ENCODE measurements at places on chromosomes 7 and 10.

DNA sequence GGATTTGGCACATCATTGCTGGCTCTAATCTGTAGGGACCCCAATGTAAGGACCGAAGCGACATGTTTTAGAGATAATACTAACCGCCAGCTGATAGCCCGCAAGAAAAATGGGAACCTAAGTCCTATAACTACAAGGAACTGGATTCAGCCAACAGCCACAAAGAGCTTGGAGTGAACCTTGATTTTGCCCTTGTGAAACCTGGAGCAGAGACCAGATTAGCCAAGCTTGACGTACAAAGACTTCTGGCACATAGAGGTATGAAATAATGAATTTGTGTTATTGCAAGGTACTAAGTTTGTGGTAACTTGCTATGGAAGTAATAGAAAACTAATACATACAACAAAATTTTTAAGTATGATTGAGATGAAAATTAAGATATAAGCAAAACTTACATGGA, 246.9 kb downstream of the AGMO start:
- DNase-seq = no peak

DNA sequence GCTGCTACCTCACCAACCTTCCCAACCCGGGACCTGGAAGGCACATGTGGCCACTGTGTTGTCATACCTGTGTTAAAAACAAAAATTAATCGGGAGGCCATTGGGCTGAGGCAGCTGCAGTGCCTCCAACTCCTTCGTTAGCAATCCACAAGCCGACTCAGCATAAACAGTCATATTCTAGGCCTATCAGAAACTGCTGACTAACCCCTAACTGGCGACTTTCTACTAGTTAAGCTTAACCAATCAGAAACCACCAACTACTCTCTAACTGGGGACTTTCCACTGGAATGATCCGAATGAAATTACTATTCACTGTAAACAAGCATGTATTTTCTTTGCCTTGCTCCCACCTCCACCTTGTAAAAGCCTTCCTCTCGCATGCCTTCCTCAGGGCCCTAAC, 14.1 kb upstream of the TMEM72 start:
- no peak for DNase-seq

GRCh38 chr7:129513546-129513945, 11.2 kb downstream of the SMKR1 start:
- DNase-seq = no peak

DNA sequence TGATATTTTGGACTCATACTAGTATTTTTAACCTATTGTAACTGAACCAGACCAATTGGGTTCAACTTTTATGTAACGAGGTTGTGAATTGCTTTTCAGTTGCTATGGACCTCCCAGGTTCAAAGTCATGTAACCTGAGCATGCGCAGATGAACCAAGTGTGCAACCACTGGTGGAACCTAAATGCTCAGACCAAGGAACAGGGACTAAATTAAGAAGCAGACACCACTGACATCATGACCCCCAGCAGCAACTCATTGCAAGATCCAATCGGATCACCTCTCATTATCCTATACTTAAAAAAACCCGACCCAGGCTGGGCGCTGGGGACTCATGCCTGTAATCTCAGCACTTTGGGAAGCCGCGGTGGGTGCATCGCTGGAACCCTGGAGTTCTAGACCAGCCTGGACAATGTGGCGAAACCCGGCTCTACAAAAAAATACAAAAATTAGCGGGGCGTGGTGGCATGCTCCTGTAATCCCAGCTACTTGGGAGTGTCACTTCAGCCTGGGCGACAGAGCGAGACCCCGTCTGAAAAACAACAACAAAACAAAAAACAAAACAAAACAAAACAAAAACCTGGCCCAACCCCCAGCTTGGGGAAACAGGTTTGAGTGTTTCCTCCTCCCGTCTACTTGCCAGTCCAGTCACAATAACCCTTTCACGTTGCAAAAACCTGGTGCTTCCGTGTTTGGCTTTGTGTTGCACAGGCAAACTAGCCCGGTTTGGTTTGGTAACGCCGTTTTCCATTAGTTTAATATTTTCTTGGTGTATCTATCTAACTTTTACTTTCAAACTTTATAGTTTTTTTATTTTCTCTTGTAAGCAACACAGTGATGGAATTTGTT, 11.3 kb upstream of the ZNF518A start:
- DNase-seq = no peak

DNA sequence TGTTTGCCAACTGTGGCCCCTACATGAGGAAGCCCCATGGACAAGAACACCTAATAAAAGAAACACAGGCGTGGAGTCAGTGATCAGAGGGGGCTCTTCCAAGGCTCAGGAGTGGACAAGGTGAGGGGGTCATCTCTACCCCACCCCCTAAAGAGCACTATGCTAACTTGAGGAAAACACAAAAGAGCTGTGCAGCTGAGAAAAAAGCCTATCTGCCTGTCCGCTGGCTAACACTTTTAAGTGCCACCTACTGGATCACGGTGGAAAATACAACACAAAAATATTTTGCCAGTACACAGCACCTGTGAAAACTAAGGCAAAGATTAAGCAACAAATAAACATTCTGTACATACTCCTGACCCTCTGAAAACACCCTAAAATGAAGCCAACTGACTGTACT, 53.1 kb upstream of the COBL start:
- peak; percentile 14 for DNase-seq

DNA sequence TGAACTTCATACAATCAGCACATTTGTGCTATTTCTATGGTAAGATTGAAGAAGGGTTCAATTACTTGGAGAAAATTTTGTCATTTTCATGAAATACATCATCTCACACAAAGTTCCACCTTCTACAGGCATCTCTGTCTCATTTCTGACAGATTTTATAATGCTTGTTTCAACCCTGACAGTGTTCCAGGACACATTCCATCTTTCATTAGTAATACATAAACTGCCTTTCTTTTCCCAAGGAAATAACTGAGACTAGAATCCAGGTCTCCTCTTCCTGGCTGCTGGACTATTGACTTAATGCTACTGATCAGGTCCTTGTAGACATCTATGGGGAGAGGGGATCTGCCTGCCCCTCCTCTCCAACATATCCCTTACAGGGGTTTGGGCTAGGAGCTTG, 70.1 kb upstream of the PLPP4 start:
- DNase-seq = no peak

DNA sequence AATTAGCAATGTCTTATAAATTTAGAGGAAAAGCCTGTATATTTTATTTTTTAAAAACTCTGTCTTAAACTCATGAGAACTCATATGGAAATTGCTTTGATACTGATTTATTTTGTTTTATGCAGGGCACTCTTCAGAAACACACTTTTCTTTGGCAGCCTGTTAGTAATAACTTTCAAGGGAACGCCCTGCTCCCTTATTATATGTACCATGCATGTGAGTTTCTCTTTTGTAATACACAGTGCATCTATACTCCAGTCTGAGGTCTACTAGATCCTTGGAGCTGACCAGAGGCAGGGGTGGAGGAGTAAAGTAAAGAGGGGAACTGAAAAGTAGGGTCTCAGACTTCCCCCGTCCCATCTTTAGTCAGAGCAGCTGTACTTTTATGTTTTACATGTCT, 40.2 kb downstream of the GPR85 start:
- DNase-seq = no peak

GRCh38 chr10:120806081-120806480, 45.1 kb upstream of the WDR11 start:
- DNase-seq = no peak

DNA sequence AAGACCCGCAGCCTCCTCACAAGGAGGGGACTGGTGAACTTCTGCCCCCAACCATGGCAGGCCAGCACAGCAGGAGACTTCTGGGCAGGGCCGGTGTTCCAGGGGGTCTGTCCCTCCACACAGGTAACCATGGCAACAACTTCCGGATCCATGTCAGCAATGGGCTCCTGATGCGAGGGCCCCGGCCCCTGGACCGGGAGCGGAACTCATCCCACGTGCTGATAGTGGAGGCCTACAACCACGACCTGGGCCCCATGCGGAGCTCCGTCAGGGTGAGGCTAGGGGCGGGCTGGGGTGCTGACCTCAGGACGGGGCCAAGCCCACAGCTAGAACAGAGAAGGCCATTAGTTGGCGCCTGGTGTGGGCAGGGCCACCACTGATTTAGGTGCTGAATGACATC, 5.7 kb upstream of the C10orf105 start:
- no peak for DNase-seq

DNA sequence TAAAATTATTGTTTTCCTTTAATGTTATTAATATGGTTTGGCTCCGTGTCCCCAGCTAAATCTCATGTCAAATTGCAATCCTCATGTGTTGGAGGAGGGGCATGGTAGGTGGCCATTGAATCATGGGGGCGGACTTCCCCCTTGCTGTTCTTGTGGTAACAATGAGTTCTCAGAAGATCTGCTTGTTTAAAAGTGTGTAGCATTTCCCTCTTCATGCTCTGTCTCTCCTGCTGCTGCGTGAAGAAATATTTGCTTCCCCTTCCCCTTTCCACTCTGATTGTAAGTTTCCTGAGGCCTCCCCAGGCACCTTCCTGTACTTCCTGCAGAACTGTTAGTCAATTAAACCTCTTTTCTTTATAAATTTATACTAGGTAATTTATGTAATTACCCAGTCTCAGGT, 27.5 kb downstream of the VIM start:
- DNase-seq = no peak

GRCh38 chr7:41732436-41732785, 29.5 kb upstream of the INHBA start:
- DNase-seq = no peak

DNA sequence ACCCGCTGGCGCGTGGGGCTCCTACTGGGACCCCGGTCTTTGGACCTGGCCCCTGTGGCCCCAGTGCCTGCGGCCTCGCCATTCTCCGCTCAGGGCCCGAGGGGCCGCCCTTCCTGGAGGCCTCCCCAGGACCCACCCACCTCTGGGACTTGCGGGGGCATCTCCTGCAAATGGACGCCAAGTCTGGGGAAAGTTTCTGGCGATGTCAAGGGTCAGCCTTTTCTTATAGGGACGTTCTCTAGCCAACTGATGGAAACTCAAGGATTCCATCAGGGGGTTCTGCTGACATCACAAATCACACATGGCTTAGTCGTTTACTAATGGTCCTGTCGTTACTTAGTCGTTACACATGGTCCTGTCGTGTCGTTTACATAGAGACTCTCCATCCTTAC, 57.7 kb upstream of the RHOBTB1 start:
- DNase-seq = no peak

- DNase-seq = no peak
Observed at GRCh38 chr10:89388806-89389205, 3.6 kb upstream of the IFIT1 start.

GRCh38 chr10:60883187-60883586, 60.8 kb downstream of the RHOBTB1 start:
- peak; percentile 6 for DNase-seq

GRCh38 chr10:47286591-47287315, 13.2 kb upstream of the GDF10 start:
- no peak for DNase-seq

- no peak for DNase-seq
Observed at GRCh38 chr10:121493521-121493920, 104.7 kb downstream of the FGFR2 start.

DNA sequence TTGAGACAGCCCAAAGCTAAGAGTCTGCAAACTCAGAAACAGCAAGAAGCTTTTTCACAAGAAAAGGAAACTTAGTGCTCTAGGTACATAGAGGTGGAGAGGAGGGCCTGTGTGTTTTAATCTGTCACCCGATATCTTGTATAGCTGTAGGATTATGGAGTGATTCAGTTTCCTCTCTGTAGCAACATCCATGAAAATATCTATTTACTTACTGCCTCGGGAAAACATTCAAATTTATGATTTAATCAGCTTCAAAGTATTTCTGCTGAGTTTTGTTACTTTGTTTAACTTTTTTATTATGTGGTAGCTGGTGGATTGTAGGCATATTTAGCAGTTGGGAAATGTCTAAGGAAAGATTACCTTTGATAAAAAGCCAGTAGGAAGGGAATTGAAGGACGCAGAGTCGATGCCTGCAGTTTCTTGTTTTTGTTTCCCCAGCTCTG, 292.0 kb downstream of the CCDC3 start:
- no peak for DNase-seq

DNA sequence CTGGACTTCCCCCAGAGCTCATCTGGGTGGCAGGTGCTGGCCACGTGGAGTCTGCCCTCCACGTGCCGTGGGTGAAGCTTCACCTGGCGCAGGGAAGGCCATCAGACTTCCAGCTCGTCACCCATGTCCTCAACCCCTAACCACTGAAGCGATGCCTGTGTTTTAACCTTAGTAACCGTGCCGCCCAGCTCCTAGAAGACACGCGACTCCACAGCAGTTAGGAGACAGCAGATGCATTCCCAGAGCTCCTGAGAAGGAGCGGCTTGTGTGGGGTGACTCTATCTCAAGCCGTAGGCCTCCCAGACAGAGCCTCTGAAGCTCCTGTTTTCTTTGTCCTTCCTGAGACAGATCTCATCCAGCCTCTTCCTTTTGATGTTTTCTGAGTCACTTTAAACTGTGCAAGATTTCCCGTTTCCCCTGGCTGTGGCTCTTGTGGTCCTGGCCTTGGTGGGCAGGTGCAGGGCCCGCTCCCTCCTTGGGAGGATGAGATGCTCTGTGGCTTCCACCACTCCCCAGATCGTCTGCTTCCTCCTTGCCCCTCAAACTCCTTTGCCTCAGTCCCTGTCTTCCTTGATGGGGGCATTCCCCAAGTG, 41.4 kb upstream of the AP5Z1 start:
- no peak for DNase-seq

- DNase-seq = no peak
Observed at GRCh38 chr10:59090817-59091622, 85.4 kb upstream of the PHYHIPL start.

- no peak for DNase-seq
Observed at GRCh38 chr7:45644237-45644636, 70.1 kb downstream of the ADCY1 start.

- DNase-seq = no peak
Observed at GRCh38 chr10:32199714-32200394, 143.6 kb upstream of the KIF5B start.

DNA sequence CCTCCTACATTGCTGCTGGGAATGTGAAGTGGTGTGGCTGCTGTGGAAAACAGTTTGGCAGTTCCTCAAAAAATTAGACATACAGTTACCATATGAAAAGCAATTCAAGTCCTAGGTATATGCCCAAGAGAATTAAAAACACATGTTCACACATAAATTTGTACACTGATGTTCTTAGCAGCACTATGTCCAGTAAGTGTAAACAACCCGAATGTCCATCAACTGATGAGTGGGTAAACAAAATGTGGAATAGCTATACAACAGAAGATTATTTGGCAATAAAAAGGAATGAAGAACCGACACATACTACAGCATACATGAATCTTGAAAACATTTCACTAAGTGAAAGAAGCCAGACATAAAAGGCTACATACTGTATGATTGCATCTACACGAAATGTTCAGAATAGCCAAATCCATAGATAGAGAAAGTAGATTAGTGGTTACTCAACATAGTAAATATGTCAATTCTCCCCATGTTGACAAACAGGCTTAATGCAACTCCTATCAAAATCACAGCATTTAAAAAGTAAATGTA, 17.2 kb downstream of the CEP41 start:
- no peak for DNase-seq

GRCh38 chr10:79266543-79267312, 80.5 kb upstream of the PPIF start:
- DNase-seq = no peak
